ENCODE measurements at places on chromosomes 4 and X.

GRCh38 chr4:128528793-128529553 is 241.4 kb upstream of the PGRMC2 start:
- DNase-seq, result no peak

- no peak for DNase-seq
Measured at GRCh38 chr4:57243076-57243475, 132.9 kb upstream of the IGFBP7 start.

DNA sequence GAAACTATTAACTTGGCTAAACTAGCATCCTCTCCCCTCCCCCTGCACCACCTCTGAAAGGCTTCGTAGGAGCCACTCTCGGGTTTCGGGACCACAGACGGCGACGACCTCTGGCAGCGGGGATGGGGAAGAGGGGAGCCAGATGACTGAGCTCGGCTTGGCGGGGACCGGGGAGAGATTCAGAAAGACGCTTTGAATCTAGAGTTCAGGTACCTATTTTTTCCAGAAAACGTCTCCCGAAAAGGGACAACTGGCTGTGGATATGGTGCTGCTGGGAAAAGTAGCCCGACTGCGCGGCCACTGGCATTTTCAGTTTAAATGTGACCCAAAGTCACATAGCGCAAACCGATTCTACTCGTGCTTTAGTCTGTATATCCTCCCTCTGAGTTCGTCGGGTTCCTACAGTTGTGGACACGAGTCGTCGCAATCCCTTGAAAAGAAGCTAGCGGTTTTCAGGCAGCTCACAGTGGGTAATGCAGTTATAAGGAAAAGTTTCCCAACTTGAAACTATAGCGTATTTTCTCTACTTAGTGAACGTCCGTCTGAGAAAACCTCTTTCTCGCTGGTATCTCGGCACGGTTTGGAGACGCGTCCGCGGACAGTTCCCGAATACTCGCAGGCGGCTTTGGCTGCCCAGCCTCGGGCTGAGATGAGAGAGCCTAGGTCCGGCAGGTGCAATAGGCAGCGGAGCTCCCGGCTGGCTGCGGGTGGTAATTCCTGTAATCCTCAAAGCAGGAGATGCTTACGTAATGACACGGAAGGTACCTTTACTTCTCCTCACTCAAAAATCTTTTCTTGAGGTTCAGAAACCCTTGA is 1.3 kb downstream of the PARM1 start:
- DNase-seq, result peak; percentile 69

- DNase-seq, result no peak
Measured at GRCh38 chr4:187687697-187688096, 307.9 kb upstream of the ZFP42 start.

DNA sequence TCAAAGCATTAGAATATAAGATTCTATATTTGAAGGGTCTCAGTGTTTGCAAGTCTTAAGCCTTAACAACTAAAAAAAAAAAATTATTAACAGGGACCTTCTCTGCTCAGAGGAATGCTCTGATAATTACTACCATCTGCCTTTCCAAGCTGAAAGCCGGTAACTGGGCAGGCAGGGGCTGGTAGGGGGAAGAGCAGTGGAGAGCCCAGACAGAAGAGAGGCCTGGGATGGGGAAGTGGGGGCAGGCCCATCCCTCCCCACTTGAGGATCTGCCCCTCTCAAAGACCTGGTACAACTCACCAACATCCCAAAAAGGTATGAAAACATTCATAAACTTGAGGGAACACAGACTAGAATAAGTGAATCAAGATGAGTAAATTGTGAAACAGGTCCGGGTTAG is 113.9 kb downstream of the QDPR start:
- DNase-seq, result no peak

GRCh38 chr4:185382754-185383153 is 13.0 kb downstream of the LRP2BP start:
- no peak for DNase-seq

DNA sequence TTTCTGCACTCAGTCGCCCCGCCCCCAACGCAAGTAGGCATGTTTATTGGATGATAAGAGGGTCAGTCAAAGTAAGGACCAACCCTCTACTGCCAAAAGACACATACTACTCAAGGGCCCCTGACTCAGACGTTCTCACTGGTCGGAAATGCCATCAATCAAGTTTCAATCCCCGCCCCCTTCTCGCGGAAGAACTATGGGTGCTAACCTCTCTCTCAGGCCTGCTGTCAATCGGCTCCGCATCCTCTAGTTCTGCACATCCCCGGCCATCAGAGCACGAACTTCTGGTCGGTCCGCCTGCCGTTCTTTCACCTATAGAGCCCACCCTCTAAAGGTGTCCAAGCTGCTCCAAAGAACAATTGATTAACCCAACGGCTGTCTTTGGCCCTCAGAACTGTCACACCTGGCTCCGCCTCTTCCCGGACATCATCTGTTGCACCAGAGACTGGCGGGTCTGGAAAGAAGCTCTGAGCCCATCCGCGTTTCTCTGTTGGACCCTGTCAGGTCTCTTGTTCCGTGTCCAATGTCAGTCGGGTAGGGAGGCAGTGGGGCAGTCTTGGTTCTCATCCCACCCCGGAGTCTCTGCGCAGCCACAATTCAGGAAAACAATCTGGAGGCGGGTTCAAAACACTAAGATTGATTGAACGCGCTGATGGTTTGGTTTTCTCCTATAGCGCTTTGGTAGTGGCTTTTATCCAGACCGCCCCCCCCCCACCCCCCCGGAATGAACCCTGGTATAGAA is 15.2 kb downstream of the NDUFB11 start:
- DNase-seq, result peak; percentile 95

DNA sequence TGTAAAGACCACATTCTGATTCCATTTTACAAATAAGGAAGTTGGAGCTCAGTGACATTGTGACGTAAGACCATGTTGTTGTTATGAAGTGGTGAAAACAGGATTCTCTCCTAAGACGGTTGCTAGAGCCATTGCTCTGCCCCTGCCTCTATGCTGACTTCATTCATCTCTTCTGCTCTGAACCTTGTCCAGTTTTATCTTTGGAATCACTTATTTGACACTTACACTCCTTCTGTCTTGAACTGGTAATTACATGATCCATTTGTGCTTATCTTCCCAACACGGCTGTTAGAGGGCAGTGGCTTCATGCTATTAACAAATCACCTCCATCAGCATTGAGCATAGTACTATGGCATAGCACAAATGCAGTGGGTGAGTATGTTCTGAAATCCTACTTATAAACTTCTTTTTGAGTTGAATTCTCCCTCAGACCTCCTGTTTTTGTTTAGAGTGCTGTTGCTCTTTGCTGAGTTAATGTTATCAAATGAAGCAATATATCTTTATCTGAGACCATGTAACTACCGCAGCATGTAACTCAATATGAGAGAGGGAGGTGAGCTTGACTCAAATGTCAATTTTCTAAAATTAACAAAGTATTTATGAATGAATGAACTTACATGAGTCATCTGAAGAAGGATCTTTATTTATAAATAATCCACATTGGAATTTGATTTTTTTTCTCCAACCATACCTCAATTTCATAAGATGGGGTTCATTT is 177.8 kb downstream of the RASL11B start:
- DNase-seq, result no peak

- DNase-seq, result no peak
Measured at GRCh38 chr4:2248821-2249261, 6.9 kb upstream of the HAUS3 start.

GRCh38 chr4:160233141-160233540 is 1130.3 kb downstream of the RAPGEF2 start:
- no peak for DNase-seq

DNA sequence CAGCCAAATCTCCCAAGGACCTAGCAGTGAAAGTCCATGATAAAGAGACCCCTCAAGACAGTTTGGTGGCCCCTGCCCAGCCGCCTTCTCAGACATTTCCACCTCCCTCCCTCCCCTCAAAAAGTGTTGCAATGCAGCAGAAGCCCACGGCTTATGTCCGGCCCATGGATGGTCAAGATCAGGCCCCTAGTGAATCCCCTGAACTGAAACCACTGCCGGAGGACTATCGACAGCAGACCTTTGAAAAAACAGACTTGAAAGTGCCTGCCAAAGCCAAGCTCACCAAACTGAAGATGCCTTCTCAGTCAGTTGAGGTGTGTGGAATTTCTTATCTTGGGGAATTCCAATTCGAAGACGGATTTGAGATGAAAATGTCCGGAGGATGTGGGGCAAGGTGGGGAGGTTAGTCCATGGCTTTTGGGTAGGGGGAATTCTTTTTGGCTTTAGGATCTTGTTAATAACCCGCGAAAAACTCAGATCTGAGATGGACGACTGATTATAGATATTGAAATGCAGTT is 112.5 kb downstream of the AFF1 start:
- no peak for DNase-seq

DNA sequence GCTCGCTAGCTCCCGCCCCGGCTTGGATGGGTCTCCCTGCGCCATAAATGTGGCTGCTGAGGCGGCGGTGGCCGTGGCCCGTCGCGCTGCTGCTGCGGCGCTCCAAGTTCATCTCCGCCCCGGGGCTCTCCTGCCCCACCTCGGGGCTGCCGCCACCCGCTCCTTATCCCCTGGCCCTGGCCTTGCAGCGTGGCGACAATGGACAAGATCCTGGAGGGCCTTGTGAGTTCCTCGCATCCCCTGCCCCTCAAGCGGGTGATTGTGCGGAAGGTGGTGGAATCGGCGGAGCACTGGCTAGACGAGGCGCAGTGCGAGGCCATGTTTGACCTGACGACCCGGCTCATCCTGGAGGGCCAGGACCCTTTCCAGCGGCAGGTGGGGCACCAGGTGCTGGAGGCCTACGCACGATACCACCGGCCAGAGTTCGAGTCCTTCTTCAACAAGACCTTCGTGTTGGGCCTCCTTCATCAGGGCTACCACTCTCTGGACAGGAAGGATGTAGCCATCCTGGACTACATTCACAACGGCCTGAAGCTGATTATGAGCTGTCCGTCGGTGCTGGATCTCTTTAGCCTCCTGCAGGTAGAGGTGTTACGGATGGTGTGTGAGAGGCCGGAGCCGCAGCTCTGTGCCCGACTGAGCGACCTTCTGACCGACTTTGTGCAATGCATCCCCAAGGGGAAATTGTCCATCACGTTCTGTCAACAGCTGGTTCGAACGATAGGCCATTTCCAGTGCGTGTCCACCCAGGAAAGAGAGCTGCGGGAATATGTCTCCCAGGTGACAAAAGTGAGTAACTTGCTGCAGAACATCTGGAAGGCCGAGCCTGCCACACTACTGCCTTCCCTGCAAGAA is 763 bp downstream of the USP38 start:
- peak; percentile 53 for DNase-seq

- DNase-seq, result no peak
Measured at GRCh38 chr4:31272331-31273061, 552.3 kb downstream of the PCDH7 start.

GRCh38 chr4:52868133-52868532 is 6.0 kb downstream of the RASL11B start:
- DNase-seq, result no peak

DNA sequence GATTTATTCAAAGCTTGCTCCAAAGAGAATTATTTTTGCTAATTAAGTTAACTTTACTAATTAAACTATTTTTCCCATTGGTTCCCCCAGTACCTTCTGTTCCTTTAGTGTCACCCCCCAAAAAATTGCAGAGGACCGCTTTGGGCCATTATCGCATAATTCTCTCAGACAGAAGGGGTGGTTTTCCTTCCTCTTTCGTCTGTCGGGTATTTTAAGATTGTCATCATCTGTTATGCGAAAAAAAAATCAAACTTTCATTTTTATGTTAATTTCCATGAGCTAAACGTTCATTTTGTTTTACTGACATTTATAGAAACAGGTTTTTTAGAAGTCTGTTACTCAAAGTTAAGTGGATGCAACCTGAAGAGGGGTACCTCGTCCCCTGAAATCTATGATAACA is 76.2 kb upstream of the DDX3X start:
- DNase-seq, result no peak

DNA sequence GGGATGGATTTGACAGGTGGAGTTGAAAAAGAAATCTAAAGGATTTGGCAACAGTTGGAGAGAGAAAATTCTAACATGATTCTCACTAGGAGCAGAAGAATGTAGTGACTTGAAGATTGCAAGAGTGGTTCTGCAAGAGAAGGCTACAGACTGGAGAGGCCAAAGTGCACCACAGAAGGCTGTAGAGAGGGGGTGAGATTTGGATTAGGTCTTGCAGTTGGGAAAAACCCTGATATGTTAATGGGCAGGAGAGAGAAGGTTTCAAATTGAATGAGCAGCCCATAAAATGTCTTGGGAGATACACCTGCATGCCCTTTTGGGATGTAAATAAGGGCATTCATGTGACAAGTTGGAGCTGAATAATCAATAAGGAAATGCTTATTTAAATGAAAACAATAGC is 14.7 kb upstream of the VEGFD start:
- no peak for DNase-seq

DNA sequence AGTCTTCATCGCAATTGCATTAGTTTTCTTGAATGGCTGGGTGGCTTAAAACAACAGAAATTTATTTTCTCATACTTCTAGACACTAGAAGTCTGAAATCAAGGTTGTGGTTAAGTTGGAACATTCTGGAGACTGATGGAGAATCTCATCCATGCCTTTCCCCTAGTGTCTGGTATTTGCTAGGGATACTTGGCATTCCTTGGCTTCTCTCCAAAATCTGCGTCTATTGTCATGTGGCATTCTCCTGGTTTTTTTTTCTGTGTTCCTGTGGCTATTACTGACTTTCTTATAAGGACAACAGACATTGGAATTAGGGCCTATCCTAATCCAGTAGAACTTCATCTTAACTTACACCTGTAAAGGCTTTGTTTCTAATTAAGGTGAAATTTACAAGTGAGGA is 272.8 kb upstream of the EPHA5 start:
- DNase-seq, result no peak

Data from left lung (tissue), 14 donors.